ENCODE measurements at places on chromosomes 11 and 22. TPM values are rescaled to one million over a fixed set of nuclear protein-coding genes. Genes with fewer than 3 reads are reported as not detected.

The MYOD1 gene
- not detected for total RNA-seq

The P2RX6 gene
- 5.9 TPM for total RNA-seq

The OR2D2 gene
- not detected for total RNA-seq

The CDC45 gene
- 22.9 TPM for total RNA-seq

The SERPING1 gene
- total RNA-seq = 77.0 TPM

The APOBEC3B gene
- total RNA-seq = 0.90 TPM

The OR8A1 gene
- total RNA-seq = not detected

The EP300 gene
- 85.5 TPM for total RNA-seq

The RABL2B gene
- 7.7 TPM for total RNA-seq

The PHOX2A gene
- not detected for total RNA-seq

The SULT4A1 gene
- 0.49 TPM for total RNA-seq

The DDI1 gene
- not detected for total RNA-seq

The ACRV1 gene
- total RNA-seq = not detected

The OR10A2 gene
- not detected for total RNA-seq

The HMBS gene
- 5.3 TPM for total RNA-seq

The OR6T1 gene
- not detected for total RNA-seq

The APOL4 gene
- total RNA-seq = 2.0 TPM

The POU2AF1 gene
- not detected for total RNA-seq

The LMO1 gene
- not detected for total RNA-seq

The HSD17B12 gene
- total RNA-seq = 76.5 TPM

The ART1 gene
- total RNA-seq = not detected

The RFPL1 gene
- not detected for total RNA-seq

The GPR83 gene
- total RNA-seq = not detected

The PATE2 gene
- 0.18 TPM for total RNA-seq

The FGF3 gene
- not detected for total RNA-seq

The SCN4B gene
- total RNA-seq = under 0.01 TPM

The PGA5 gene
- not detected for total RNA-seq

The FAT3 gene
- total RNA-seq = 1.7 TPM

The CASP1 gene
- 21.0 TPM for total RNA-seq

The CASTOR1 gene
- total RNA-seq = 4.9 TPM

Measured in fibroblast of the aortic adventitia (primary cell).